ENCODE measurements at places on chromosomes 16 and 17.

- no peak for DNase-seq
Observed at GRCh38 chr17:34782271-34782670, 179.0 kb downstream of the CCT6B start.

DNA sequence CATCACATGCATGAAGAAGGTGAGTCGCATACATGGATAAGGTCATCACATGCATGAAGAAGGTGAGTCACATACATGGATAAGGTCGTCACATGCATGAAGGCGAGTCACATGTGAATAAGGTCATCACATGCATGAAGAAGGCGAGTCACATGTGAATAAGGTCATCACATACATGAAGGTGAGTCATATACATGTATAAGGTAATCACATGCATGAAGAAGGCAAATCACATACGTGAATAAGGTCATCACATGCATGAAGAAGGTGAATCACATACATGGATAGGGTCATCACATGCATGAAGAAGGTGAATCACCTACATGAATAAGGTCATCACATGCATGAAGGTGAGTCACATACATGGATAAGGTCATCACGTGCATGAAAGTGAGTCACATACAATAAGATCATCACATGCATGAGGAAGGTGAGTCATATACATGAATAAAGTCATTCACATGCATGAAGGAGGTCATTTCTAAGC lies 105.1 kb upstream of the SDK2 start:
- DNase-seq: no peak

- no peak for DNase-seq
Observed at GRCh38 chr17:1216217-1217088, 36.7 kb upstream of the ABR start.

- no peak for DNase-seq
Observed at GRCh38 chr16:2392025-2392424, 37.2 kb upstream of the CCNF start.

DNA sequence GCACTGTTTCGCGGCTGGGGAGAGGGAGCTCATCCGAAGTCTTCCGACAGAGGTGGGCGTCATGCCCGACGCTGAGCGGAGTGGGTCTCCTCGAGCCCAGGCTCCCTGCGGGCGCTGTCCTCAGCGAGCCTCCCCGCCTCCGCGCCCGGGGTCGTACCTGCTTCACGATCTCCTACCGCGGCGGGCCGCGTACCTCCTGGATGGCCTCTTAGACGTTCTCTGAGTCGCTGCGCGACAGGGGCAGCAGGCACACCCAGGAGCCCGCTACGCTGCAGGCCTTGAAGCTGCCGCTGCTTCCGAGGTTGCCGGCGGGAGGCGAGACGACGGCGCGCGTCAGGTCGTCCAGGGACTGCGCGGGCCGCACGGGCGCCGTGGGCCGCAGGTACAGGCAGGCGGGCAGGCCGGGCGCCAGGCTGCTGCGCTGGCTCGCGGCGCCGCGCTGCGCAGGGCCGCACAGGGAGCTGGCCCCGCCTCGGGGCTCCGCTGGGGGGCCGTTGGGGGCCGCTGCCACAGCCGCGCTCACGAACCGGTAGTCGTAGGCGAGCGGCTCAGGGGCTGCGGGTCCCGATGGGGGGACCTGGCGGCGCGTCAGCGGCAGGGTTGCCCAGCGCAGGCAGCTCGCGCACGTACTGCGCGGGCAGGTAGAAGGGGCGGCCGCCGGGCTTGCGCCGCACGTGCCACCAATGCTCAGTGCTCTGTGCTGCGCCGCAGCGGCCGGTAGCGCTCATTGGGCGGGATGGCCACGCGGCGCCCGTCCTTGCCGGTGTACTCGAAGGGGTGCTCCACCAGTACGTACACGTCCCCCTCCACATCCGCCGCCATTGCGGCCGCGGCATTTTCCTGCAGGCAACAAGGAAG lies 116.4 kb upstream of the SMURF2 start:
- no peak for DNase-seq

DNA sequence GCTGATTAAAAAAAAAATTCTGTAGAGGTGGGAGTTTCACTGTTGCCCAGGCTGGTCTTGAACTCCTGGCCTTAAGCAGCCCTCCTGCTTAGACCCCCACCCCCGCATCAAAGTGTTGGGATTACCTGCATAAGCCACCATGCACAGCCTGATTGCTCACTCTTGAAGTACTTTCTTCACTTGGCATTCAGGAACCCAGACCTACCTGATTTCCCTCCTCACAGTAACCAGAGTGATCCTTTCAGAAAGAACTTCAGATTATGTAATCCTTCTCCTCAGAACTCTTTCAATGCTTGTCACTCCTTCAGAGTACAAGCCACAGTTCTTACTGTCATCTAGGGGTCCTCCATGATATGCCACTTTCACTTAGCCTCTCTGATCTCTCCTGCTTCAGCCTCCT lies 1.4 kb downstream of the EFCAB13 start:
- DNase-seq: no peak

DNA sequence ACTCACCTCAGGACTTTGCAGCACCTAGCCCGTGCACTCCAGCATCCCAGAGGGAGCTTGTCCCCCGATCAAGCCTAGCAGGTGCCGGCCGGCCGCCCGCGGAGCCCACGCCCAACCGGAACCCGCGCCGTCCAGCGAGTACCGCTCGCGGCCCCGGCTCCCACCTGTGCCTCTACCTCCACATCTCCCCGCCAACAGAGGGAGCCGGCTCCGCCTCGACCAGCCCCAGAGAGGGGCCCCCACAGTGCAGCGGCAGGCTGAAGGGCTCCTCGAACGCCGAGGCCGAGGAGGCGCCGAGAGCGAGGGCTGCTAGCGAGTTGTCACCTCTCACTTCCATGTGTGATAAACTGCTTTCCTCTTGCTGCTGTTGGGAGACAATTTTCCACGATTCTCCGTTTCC lies 41.1 kb upstream of the DHRS7B start:
- no peak for DNase-seq

GRCh38 chr17:16491703-16492612 lies at the start of gene LRRC75A:
Gene LRRC75A, minus strand, starts transcription at chr17:16492193. Its CDS starts 203 bp downstream, at chr17:16491990.
- DNase-seq: peak; percentile 77

DNA sequence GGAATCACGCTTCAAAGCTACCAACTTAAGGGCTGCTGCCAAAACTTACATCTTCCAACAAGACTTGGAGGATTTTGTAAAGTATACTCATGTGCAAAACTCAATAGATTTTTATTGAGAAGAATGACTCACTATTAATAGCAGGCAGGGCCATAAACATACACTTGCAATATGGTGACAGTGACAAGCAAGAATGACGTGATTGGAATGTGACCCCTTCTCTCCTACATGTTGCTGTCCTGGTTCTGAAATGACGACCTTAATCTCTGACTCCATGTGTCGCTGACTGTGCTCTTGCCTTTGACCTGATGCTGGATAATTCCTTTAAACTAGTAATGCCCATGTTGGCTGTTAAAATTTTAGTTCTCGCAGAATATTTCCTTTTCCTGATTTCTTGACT lies 174.5 kb downstream of the PARN start:
- no peak for DNase-seq

DNA sequence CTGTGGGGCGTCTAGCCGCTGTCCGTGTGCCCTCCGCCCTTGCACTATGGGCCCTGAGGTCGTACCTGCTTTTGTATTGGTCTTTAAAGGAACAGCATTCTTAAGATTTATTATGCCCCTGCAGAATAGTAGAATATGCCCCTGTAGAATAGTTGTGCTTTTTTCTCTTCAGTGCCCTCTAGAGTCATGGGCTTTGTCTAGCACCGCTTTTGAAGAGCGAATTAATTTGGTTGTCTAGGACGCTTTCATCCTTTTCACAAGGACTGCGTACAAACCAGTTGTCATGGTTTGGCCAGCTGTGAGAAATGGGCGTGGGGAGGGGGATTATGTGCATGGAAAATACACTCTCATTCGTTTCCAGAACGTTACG lies 621 bp downstream of the CEP95 start:
- no peak for DNase-seq

DNA sequence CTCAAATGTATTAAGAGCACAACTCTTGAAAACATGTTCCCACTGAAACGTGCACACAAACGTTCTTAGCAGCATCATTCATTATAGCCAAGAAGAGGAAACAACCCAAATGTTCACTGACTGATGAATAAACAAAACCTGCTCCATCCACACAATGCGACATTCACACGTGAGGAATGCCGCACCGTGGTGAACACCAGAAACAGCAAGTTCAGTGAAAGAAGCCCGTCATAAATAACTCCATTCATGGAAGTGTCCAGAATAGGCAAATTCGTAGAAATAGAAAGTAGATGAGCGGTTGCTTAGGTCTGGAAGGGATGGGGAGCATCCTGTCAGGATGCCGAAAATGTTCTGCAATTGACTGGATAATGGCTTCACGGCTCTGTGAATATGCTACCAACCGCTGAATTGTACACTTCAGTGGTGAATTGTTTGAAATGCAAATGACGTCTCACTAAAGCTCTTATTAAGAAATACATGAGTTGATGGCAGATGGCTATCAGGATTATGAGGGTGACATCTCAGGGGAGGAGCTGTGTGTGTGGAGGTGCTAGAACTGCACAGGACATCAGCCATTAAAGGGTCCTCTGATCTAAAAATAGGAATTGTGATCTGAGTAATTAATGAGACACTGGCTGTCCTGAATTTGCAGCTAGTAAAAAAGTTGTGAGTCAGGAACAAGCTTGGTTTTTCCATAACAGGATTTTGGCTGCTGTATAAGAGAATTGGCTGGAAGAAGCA lies 771.0 kb downstream of the KCNJ18 start:
- DNase-seq: no peak

DNA sequence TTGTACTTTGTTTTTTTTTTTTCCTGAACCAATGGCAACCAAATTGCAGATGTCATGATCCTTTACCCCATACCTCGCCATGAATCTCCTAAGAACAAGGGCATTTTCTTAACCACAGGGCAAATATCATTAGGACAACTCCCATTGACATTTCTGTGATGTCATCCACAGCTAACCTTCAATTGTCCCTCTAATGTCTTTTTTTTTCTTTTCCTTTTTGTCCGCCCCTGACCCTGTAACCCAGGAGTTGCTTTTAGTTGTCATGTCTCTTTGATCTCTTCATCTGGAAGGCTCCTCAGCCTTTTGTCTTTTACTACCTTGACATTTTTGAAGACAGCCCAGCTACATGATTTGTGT lies 410 bp upstream of the NAGPA start:
- no peak for DNase-seq

DNA sequence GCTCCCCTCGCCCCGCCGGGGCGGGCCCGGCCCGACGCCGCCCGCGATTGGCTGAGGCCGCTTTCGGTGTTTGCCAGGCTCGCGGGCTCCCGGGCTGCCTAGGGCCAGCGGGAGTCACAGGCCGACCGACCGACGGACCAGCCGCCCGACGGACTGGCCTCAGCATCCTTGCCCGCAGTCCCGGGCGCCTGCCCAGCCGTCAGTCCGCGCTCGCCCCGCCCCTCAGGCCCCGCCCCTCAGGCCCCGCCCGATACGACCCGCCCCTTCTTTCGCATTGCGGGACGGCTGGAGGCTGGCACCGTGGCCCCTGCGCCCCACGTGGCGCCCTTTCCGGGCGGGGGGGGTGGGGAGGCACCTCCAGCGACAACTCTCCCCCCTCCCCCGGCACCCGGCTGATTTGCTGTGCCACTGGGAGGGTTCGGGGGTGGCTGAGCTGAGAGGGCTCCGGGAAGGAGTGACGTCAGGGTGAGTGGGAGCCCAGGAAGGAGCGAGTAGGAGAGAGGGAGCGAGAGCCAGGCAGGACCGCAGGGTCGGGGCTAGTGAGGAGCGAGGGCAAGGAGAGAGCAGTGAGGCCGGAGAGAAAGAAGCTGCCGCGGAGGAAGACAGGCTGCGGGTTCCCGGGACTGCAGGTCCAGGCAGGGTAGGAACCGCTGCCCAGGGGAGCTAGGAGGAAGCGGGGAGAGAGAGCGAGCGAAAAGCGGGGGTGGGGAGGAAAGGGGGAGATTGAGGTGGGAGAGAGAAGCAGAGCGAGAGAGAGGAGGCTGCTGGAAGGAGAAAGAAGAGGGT lies at the start of gene ASPHD1:
Gene ASPHD1, plus strand, starts transcription at position 387 of the 786 bp plus-strand sequence. CDS start 484 bp downstream, outside the sequence.
- peak; percentile 91 for DNase-seq

- DNase-seq: no peak
Observed at GRCh38 chr16:80403894-80404293, 136.9 kb upstream of the DYNLRB2 start.

- DNase-seq: no peak
Observed at GRCh38 chr17:70478902-70479301, 309.6 kb downstream of the KCNJ2 start.

- DNase-seq: no peak
Observed at GRCh38 chr17:45946841-45947256, 52.2 kb upstream of the STH start.

DNA sequence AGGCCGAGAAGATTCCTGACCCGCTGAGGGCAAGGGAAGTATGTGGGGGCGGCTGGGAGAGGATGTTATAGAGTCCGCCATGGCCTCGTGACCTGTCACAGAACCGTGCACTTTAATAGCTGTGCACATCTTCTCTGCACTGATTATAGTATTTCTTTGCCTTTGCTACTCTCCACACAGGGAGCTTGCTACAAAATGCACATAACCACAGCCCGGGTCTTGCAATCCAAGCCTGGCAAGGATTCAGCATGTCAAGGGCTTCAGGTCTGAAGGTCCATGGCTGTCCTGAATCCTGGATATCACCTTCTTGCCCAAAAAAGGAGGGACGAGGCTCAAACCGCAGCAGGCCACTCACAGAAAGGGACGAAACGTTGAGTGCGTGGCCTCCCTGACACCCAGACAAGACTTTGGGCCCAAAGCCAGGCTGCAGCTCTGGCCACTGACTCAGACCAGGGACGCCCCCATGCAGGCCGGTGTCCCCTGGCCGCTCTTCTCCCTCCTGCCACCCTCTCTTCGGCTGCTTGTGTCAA lies 43.7 kb downstream of the USP22 start:
- DNase-seq: no peak

GRCh38 chr17:45087504-45087975 lies 26.4 kb downstream of the NMT1 start:
- DNase-seq: no peak

GRCh38 chr17:69423450-69423849 lies 9.0 kb downstream of the MAP2K6 start:
- no peak for DNase-seq

- no peak for DNase-seq
Observed at GRCh38 chr17:75773121-75773807, 8.3 kb upstream of the GALK1 start.

DNA sequence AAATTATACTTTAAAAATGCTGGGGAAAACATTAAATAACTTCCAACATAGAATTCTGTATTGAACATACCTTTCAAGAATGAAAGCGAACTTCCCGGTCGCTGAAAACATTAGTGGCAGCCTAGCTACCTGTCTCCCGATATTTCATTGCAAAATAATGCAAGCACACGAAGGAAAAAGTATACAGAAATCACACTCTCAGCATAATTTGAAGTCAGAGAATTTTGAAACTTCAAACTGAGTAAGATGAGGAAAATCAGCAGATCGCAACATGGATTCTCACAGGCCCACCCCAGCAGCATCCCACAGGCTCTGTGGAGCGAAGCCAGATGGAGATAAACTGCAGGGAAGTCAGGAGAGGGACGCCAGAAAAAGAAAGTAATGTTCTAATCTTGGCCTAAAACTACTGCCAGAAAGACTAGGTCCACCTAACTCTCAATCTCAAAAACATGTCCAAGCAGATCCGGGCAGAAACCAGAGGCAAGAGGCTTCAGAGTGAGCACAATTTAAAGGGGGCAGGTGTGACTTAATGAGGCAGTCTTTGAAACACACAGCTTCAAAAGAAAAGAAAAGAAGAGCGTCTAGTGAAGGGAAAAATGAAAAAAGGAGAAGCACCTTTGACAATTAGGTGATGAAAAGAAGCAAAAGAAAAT lies 4.8 kb upstream of the GOSR1 start:
- DNase-seq: no peak

GRCh38 chr17:14299280-14300141 lies 1.4 kb upstream of the HS3ST3B1 start:
- DNase-seq: no peak

GRCh38 chr17:50953831-50954601 lies 87.9 kb upstream of the TOB1 start:
- no peak for DNase-seq

Measured in GM12892 (cell line).